Hematopoietic multipotent progenitor cell (in vitro differentiated cells): ENCODE measurements at places on chromosomes 7 and 10.

DNA sequence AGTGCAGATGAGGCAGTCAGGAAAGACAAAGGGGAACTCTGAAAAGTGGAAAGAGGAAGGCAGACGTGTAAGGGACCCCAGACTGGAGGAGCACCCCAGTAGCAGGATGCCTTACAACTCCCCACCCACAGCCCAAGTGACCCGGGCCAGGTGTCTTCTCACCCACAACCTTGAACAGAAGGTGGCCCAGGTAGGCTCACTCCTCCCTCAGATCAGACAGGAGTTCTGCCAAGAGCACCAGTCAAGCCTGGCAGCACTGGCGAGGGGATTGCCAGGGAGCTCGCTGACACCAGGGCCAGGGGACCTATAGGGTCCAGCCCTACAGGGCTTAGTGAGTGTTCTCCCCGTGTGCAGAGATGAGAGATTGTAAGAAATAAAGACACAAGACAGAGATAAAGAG, 27.1 kb upstream of the LMBR1 start:
- DNase-seq, result no peak

DNA sequence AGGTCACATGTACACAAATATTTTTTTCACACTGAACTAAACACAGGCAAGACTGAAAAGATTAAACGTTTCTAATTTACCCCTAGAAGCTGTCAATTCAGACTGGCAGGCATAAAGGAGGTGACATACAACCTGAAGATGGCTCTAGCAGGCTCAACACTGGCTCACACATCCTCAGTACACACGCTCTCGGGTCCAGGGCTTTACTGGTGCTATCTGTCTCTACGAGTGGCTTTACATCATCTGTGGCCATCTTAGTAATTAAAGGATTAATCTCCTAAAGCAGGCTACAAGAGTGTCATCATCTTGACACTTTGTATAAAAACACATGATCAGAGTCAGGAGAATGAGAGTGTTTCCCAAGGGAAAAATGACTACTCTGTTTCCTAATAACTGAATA, 57.3 kb downstream of the COPG2 start:
- no peak for DNase-seq

GRCh38 chr7:74000489-74001149, 27.4 kb upstream of the ELN start:
- DNase-seq, result no peak

GRCh38 chr7:83271212-83272099, 108.8 kb upstream of the PCLO start:
- DNase-seq, result peak; percentile 28

DNA sequence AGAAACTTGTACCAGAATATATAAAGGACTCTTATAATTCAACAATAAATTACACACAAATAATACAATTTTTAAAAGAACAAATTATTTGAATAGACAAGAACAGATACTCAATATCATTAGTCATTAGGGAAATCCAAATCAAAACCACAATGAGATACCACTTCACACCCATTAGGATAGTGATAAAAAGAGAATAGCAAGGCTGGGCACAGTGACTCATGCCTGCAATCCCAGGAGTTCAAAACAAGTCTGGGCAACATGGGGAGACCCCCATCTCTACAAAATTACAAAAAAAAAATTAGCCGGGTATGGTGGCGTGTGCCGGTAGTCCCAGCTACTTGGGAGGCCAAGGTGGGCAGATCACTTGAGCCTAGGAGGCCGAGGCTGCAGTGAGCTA, 52.2 kb upstream of the KCNIP2 start:
- DNase-seq, result no peak

GRCh38 chr7:16130111-16131110, 290.9 kb downstream of the CRPPA start:
- DNase-seq, result no peak

GRCh38 chr10:548238-548901, 141.1 kb downstream of the DIP2C start:
- no peak for DNase-seq

GRCh38 chr10:123995461-123996131, 97.8 kb downstream of the CHST15 start:
- DNase-seq, result peak; percentile 33

GRCh38 chr7:30117896-30118295, 16.9 kb upstream of the MTURN start:
- no peak for DNase-seq

DNA sequence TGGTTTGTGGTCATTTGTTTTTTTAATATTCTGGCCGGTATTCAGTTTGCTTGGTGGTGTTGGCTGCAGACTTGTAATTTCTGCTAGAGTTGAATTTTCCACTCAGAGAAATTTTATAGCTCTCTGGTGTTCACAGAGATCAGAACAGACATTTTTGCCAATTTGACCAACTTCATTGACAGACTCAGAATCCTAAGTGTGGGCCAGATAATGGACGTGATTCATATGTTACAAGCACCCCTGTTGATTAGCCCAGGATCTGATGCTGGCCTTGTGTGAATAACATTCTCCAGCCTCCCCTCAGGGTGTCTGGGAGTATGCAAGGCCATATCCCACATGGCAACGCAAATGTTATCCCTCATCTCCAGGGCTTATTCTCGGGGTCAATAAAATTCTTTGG, 283.8 kb downstream of the C7orf25 start:
- no peak for DNase-seq

- no peak for DNase-seq
These were observed 61.1 kb downstream of the PTPRN2 start for GRCh38 chr7:158526531-158526930.

DNA sequence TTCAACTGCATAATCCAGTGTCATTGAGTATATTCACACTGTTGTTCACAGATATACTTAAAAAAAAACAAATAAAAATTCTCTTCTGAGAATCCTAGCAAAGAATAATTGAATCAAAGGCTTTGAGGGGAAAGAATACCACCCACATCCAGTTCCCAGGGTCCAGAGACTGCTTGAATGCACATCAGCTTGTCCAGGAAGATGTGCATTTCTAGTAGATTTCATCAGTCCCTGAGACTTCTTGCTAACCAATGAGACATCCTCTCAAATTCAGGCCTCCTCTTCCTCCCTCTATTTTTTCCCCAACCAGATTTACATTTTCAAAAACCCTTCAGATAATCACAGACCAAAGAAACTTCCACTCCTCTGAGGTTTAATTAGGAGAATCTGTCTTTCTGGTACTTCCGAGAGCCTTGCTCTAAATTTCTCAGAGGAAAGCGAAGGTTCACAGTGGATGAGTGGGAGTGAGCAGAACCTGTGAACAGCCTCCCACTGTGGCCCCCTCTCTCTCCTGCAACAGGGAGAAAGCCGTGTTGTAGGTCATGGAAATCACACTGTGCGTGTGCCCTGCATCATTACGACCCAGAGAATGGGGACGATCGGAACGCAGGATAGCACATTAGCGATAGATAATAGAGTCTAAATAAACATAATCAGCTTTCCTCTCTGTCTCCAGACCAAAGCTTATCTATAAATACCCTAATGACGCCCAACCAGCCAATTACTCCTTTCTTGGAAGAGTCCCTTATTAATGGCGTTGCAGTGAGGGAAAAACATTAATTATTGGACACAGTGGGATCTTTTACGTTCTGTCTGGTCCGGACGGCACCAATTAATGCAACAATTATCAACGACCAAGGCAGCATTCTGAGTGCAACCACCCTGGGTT, 212.5 kb downstream of the EMX2 start:
- DNase-seq, result no peak

- DNase-seq, result no peak
These were observed 158.9 kb upstream of the GPR26 start for GRCh38 chr10:123507298-123507697.

- no peak for DNase-seq
These were observed 556.5 kb upstream of the LRRN3 start for GRCh38 chr7:110534241-110534931.

DNA sequence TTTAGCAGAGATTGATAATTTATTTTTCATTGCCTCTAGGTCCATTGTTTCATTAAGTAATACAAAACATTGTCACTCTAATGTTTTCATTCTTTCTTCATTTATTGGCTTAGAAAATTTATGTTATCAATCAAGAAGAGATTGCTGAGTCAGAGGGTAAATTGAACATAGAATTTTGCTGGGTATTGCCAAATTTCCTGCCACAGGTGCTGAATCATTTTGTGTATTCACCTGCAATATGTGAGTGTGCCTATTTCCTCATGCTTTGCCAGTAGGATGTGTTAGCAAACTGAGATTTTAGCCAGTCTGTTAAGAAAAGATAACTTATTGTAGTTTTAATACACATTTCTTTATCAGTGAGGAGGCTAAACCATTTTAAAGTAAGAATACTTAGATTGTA, 38.0 kb downstream of the MARCHF5 start:
- DNase-seq, result no peak

DNA sequence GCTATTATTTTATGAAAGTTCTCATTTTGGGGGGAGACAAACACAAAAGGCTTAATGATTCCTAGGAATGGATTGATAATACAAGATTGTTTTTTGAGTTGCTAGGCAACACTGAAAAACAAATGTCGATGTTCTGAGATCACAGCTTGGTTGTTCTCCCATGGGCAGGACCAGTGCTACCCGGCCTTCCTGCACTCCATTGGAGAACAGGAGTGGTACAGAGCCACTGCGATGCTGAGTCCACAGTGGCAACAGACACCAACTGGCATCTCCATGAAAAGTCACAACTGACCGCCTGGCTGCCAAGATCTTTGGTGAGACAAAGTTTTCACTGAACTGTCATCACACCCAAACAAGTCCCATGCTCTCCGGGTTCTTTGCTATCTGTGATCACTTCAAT, 68.9 kb upstream of the NMT2 start:
- DNase-seq, result no peak

DNA sequence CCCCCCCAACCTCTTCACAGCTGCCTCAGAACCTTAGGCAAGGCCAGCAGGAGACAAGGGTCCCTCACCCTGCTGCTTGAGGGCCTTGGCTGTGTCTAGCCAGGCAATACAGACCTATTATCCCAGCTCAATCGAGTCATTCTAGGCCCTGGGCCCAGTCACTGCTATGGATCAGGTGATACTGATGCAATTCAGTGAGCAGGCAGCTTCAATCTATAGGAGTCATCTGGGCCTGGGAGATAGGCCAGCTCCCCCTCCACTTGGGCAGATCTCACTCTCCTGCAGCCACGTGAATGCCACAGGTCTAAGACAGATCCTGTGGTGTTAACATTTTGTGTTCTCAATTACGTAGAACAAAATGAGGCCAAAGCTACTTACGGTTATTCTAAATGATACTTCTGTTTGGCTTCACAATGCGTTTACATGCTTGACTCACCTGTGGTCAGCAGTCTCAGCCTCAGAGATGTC, 68.0 kb upstream of the LRRC4 start:
- no peak for DNase-seq

- DNase-seq, result no peak
These were observed 24.3 kb downstream of the YKT6 start for GRCh38 chr7:44224974-44225565.

DNA sequence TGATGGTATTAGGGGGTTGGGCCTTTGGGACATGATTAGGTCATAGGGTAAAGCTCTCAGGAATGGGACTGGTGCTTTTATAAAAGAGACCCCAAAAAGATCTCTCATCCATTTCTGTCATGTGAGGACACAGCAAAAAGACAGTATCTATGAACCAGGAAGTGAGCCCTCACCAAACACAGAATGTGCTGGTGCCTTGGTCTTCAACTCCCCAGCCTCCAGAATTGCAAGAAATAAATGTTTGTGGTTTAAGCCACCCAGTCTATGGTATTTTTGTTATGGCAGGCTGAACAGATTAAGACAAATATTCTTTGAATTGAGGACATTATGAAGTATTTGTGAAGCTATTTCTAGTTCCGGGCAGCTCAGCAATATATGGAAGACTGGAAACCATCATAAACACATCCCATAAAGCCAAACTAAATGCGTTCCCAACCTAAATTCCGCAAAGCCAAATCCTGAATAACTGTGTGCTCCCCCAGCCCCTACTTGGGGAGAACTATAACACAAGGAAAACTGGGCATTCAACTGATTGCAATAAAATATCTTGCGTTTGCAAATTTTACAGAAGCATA, 153.7 kb downstream of the GALNT17 start:
- no peak for DNase-seq

DNA sequence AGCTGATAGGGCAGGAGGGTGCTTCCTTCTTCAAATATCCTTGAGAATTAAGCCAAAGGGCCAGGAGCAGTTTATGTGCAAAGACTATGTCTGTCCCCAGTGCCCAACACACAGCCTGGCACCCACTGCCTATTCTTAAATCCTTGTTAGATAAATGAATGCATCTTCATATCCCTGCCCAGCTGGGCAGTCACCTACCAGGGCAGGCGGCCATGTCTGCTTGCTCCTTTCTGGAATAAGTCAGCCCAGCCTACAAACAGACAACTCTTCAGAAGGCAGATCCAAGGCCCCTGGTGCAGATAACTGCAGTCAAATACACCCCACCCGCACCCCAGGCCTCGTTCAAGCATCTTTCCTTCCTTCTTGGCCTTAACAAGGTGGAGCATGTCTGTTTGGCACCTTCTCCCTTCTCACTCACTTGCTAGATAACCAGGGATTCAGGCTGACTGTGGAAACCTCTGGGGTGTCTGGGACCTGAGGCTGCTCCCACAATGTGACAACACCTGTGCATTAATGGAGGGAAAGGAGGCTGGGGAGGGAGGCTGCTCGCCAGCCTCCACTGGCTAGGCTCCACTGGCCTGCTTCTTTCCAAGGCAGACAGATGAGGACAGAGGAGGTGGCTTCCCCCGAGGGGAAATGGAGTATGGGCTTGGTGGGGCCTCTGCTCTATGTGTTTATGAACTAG, 59.9 kb upstream of the COL13A1 start:
- no peak for DNase-seq

DNA sequence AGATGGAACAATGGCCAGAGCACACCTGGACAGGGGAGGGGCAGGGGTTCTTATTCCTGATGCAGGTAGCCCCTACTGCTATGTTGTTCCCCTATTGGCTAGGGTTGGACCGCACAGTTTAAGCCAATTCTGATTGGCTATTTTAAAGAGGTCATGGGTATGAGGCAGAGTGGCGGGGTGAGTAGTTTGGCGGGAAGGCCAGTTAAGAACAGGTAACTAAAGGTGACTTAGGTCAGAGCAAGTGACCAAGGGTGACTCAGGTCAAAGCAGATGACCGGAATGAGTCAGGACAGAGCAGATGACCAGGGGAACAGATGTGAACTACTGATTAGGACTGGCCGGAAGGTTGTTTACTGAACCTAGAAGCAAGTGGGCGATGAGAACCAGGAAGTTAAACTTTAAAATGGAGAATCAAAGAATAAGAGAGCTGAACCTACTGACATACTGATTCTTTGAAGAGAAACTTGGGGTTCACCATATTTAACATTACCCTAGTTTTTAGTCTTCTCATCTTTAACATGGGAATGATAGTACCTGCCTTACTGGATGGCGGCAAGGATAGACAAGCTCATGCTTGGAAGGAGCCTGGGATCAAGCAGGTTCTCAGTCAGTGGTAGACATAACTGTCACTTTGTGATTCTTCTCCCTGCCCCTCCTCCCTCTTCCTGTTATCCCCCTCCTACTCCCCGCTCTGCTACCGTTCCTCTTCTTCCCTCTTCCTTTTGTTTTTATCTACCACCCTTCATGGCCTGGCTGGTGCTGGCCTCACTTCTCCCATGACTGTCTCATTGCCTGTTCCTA, 55.0 kb downstream of the CCNY start:
- DNase-seq, result no peak

GRCh38 chr7:5423976-5424748, 528 bp upstream of the TNRC18 start:
- DNase-seq, result peak; percentile 99

- no peak for DNase-seq
These were observed 87.2 kb downstream of the PRKCQ start for GRCh38 chr10:6492896-6493295.

- DNase-seq, result no peak
These were observed 130.4 kb upstream of the GHITM start for GRCh38 chr10:84008878-84009277.

- no peak for DNase-seq
These were observed 62.0 kb downstream of the KIAA1549 start for GRCh38 chr7:138919216-138919615.
